ENCODE measurements at places on chromosomes 5 and 9. TPM values are rescaled to one million over a fixed set of nuclear protein-coding genes. Genes with fewer than 3 reads are reported as not detected.

The BRD8 gene
- 77.8 TPM for total RNA-seq

The XRCC4 gene
- 8.1 TPM for total RNA-seq

The CCDC171 gene
- total RNA-seq, result 1.9 TPM

The FAT2 gene
- total RNA-seq, result 0.02 TPM

The MRPS2 gene
- total RNA-seq, result 39.7 TPM

The PCSK1 gene
- not detected for total RNA-seq

The MTRR gene
- total RNA-seq, result 54.8 TPM

The TICAM2 gene
- 13.3 TPM for total RNA-seq

The PDE8B gene
- not detected for total RNA-seq

The GABRP gene
- total RNA-seq, result not detected

The IRX2 gene
- total RNA-seq, result not detected

The ZDHHC11 gene
- 0.78 TPM for total RNA-seq

The GABRA1 gene
- not detected for total RNA-seq

The SLC4A9 gene
- total RNA-seq, result not detected

The TYRP1 gene
- total RNA-seq, result not detected

The SLC6A18 gene
- total RNA-seq, result not detected

The PLPP7 gene
- total RNA-seq, result 0.39 TPM

The SPATA31A3 gene
- total RNA-seq, result not detected

The PCDHGB6 gene
- 1.2 TPM for total RNA-seq

The PLPPR1 gene
- total RNA-seq, result not detected

The LHX6 gene
- not detected for total RNA-seq

The PPP3R2 gene
- total RNA-seq, result not detected

The SLC6A19 gene
- total RNA-seq, result not detected

The PCDHB13 gene
- total RNA-seq, result 0.09 TPM

The SH3RF2 gene
- not detected for total RNA-seq

The TMEM174 gene
- total RNA-seq, result not detected

The ZDHHC11B gene
- 0.07 TPM for total RNA-seq

The COL27A1 gene
- total RNA-seq, result 0.33 TPM

The FAM153A gene
- total RNA-seq, result 0.05 TPM

The ITGA2 gene
- 0.05 TPM for total RNA-seq

The ANKRD34B gene
- total RNA-seq, result not detected

The UGT3A2 gene
- not detected for total RNA-seq

The ADAMTS2 gene
- total RNA-seq, result not detected

The SHC3 gene
- not detected for total RNA-seq

The ADAMTS19 gene
- total RNA-seq, result not detected

The NACC2 gene
- total RNA-seq, result 1.6 TPM

The SLC46A2 gene
- total RNA-seq, result not detected

The SNCAIP gene
- total RNA-seq, result not detected

The MPDZ gene
- total RNA-seq, result not detected

The AOPEP gene
- 20.4 TPM for total RNA-seq

The ZBTB34 gene
- total RNA-seq, result 7.9 TPM

The SGCD gene
- total RNA-seq, result not detected

The SLC27A6 gene
- total RNA-seq, result not detected

The TERT gene
- 0.35 TPM for total RNA-seq

The PHYHD1 gene
- total RNA-seq, result 1.0 TPM

The CD274 gene
- total RNA-seq, result 47.4 TPM

The GLRA1 gene
- not detected for total RNA-seq

The PRUNE2 gene
- total RNA-seq, result not detected

The DMRT3 gene
- not detected for total RNA-seq

All from activated B cell treated with CpG ODN at 0.5 μM for 24 hours (primary cell).